Stimulated activated naive CD8-positive, alpha-beta T cell treated with anti-CD3 and anti-CD28 coated beads, Interleukin-15, amount 100 ng/mL, for 72 hours (primary cell): ENCODE measurements at places on chromosomes 11 and 22.
A peak's percentile ranks its signal among the peaks of the same experiment; 100 is the strongest.

DNA sequence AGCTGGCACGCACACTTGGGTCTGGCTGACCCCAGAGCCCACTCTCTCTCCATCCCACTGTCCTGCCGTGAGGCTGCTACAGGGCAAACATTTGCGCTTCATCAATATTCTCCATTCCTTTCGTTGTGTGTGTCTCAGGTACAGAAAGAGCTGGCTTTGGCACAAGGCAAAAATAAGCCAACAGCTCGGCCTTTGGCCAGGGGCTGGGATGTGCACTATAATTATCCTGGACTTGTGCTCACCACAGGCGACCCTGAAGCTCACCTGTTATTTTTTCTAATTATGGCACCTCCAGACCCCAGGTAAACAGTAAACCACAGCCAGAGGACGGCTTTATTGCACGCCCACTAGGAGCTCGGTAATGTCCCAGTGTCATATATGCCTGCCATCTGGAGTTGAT is 10.9 kb downstream of the ZMAT5 start:
- DNase-seq: no peak

GRCh38 chr22:49894322-49895054 is 23.8 kb downstream of the ALG12 start:
- DNase-seq: no peak

GRCh38 chr22:47850644-47851151 is 1088.2 kb downstream of the TBC1D22A start:
- no peak for DNase-seq

- peak; percentile 8 for DNase-seq
Observed at GRCh38 chr11:35785287-35786167, 123.0 kb downstream of the TRIM44 start.

DNA sequence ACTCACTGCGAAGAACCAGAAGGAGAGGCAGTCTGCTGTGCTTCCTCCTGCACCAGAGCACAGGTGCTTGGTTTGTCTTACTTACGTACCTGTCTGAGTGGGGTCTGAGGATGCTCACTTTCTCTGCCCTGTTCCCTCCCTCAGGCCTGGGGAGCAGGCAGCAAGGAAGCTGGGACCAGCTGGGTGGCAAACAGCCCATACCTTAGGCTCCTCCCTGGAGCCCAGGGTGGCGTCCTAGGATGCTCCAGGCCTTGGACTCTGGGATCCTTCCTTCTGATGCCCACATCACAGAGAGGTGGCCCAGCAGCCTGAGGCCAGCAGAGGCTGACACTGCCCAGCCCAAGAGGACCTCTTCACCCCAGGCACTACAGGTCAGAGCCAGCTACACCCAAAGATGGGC is 593.2 kb downstream of the BRD1 start:
- no peak for DNase-seq

DNA sequence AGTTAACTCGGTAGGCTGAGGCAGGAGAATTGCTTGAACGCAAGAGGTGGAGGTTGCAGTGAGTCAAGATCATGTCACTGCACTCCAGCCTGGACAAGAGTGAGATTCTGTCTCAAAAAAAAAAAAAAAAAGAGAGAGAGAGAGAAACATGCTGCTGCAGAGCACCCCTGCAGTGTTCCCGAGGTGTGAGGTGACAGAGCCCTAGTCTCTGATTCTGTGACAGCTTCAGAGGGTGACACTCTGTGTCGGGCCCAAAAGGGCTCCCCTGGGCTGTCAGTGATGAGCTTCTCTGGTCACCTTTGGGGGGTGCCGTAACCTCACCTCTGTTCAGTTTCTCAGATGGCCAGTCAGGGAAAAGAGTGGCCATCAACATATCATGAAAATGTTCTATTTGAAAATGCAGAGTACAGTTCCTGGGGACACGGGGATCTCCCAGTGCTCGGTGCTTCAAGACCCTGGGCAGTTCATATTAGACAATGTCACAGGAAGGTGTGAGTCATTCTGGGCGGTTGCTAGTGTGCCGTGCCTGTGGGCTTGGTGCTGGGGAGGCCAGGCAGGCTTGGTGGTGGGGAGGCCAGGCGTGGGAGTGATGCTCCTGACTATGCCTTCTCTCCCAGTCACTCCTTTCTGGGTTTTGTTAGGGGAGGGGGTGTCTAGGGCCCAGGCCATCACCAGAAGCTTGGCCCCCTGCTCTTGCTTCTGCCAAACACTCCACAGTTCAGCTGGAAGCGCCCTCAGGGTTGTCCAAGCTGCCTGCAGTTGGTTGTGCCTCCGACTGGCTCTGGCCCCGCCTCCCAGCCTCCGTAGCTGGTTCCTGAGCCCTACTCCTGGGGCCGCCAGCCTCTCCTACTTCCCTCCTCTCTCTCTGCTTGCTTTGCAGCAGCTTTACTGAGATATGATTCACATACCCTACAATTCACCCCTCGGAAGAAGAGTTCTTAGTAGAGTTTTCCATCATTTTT is 52.5 kb upstream of the CLDN5 start:
- DNase-seq: peak; percentile 69

DNA sequence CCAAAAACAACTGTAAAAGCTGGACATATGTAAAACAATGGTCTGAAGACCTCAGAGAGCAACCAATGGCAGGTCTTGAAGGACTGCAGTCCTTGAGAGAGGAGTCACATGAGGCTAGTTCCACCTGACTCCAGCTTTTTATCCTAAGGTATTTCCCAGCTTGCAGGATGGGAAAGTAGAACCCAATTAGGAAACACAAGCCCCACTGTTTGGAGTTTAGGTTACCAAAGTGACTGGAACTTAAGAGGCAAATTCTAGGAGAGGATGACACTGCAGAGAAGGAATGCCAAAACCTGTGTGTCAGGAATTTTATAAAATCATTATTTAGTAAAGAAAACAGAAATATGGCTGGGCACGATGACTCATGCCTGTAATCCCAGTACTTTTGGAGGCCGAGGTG is 18.4 kb downstream of the OR2AT4 start:
- DNase-seq: no peak

DNA sequence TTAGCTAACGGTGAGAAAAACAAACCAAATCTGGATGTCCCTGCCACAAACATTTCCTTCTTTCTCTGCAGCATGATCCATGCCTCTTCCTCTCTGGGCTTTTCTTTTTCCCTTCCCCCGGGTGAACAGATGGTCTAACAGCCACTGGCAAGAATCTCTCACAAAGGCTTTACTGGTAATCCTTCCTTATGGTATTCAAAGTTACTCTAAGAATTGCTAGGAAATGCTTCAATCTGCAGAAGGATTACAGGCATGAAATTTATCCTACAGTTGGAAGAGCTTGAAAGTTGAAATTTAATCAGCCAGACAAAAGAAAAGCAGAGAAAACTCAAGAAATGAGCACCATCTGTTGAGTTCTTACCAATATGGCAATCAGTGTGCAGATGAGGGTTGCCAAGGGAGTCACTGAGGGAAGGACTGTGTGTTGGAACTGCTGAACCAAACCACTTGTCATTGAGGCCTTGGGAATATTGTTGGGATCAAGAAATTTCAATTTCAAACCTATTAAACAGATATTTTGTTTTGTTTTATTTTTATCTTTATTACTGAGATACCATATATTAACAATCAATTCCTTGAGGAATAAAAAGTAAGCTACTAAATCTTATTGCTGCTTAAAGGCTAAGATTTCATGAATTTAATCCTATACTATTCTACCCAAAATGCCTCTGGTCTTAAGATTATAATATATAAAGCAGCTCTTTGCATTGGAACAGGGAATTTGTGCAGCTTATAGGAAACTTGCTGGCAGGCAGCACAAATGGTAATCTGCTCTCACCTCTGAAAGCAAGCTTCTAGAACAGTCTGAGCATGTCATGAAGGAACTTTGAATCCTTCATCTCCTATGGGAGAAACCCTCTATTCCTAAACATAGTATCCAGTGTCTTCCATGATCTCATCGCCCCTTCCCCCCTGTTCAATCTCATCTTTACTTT is 29.7 kb upstream of the NDUFC2 start:
- no peak for DNase-seq

DNA sequence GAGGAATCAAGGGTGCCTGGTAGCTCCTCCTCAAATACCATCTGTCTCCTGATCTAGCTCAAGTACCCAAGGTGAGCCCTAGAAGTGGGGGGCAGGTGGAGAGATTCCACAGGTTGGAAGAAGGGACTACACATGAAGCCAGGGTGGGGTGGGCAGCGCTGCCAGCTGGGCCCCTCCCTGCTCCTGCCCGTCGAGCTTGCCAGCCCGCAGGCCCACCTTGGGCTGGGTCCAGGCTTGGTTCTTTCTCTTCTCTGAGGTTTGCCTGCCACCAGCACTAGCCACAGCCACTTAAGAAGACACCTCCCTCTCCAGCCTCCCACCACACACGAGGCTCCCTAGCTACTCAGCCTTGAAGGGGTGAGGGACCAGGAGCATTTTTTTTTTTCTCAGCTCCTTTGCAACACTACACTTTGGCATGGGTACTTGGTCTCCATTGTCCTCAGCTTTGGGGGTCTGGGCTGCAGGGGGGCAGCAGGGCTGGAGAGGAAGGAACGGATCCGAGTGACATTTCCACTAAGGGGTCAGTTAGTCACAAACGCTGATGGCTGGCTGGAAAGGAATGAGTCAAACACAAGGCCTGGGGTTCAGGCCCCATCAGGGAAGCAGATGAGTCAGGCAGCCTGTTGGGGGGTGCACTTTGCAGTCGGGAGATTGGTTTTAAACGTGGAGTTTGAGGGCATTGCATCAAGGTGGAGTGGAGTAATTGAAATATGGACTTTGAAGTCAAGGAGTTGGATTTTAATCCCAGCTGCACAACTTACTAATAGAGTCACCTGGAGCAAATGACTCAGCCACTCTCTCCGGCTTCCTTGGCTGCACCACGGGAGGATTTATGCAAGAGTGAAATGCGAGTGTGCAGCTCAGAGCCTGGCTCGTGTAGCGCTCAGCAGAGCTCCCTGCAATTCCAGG is 7.4 kb upstream of the NPTXR start:
- DNase-seq: no peak

- DNase-seq: no peak
Observed at GRCh38 chr11:69986440-69986787, 91.7 kb upstream of the ANO1 start.
